Activated naive CD8-positive, alpha-beta T cell treated with anti-CD3 and anti-CD28 coated beads for 36 hours (primary cell): ENCODE measurements at places on chromosomes 3 and 15.

DNA sequence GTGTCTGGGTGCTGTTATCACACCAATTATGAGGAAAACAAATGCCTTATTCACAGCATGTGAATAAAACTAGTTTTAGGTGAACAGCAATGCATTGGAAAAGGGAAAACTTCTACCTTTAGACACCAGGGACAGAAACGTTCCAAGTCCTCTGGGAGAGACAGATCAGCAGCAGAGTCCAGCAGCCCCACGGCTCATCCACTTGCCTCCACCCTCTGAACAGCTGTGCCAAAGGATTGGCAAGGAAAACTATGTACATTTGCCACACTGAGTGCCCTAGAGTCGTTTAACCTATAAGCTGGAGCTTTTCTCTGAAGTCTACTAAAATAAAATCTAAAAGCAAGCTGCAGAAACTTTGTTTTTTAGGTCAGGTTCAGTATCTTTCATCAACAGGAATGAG lies 107.7 kb upstream of the EIF1B start:
- DNase-seq = no peak

GRCh38 chr3:146087116-146087515 lies 73.9 kb downstream of the PLOD2 start:
- DNase-seq = no peak

GRCh38 chr15:65796610-65797078 lies 4.6 kb upstream of the DENND4A start:
- DNase-seq = no peak

DNA sequence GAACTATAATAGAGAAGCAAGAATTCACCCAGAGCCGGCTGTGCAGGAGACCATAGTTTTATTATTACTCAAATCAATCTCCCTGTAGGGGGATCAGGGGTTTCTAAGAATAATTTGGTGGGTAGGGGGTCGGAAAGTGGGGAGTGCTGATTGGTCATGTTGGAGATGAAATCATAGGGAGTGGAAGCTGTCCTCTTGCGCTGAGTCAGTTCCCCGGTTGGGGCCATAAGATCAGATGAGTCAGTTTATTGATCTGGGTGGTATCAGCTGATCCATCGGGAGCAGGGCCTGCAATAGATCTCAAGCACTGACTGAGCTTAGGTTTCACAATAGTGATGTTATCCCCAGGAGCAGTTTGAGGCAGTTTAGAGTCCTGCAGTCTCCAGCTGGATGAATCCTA lies 97.0 kb upstream of the SNRPN start:
- DNase-seq = no peak

GRCh38 chr3:16180737-16181134 lies 6.3 kb downstream of the GALNT15 start:
- DNase-seq = no peak

GRCh38 chr3:177904621-177905020 lies 631.6 kb upstream of the KCNMB2 start:
- no peak for DNase-seq

- DNase-seq = no peak
Observed at GRCh38 chr3:117104792-117105191, 395.2 kb downstream of the TUSC7 start.
